ENCODE measurements at places on chromosomes 2 and 18.

DNA sequence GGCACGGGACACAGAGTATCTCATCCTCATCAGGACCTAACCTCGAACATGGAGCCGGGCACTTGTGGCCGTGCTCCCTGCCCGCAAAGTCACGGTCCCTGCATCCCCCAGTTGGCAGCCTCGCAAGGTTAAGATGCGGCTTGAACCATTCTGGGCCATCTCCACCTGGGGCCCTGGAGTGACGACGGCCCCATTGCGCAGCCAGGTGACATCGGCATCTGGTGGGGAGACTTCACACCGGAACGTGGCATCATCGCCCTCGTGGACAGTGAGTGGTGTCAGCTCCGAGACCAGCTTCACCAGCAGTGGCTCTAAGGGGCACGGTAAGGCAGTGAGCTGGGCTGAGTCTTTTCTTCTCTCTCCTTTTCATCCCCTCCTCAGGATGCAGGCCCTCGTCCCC is 12.6 kb downstream of the TMEM198 start:
- DNase-seq = no peak

- DNase-seq = no peak
These were observed 43.4 kb downstream of the GAREM1 start for GRCh38 chr18:32427084-32427900.

DNA sequence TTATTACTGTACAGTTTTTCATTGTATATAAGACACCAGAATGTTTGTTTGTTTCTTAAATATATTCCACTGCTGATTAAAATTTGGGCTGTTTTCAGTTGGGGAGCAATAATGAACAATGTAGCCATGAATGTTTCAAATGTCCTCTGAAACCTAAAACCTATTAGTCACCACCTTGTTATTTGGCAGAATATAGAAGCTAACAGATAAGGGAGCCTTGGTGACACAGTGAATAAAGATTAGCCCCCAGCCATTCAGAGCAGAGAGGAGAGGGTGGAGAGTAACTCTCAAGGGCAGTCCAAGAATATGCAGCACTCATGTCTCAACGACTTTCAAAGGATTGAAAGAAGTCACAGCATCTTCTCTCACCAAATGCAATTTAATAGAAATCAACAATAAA is 43.1 kb upstream of the ATP8B1 start:
- DNase-seq = no peak

GRCh38 chr18:39751161-39751560 is 2185.6 kb upstream of the CELF4 start:
- no peak for DNase-seq

DNA sequence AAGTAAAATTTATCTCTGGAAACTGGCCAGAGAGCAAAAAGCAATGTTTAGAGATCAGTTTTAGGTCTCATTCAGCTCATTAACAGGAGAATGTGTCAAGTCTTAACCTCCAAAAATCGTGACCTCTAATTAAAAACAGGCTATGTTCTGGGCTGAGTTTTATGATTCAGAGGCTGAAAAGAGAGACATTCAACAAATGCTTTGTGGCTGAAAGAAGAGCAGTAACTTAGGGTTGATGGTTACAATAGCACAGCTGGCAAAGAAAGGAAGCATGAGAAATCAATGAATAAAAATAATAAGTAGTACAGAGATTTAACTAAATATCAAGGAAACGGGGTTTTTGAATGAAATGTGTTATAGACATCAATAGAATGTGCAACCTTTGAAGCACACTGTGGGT is 13.1 kb downstream of the TGIF1 start:
- DNase-seq = no peak

DNA sequence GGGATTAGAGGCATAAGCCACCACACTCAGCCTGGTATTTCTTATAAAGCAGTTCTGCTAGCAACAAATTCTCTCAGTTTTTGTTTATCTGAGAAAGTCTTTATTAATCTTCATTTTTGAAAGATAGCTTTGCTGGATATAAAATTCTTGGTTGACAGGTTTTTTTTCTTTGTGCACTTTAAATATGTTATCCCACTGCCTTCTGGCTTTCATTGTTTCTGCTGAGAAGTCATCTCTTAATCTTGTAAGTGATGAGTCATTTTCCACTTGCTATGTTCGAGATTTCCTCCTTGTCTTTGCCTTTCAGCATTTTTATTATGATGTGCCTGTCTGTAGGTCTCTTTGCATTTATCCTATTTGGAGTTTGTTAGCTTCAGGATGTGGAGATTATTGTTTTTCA is 5.9 kb upstream of the ELAC1 start:
- no peak for DNase-seq

- DNase-seq = no peak
These were observed 38.9 kb downstream of the PRKRA start for GRCh38 chr2:178412047-178412446.

- DNase-seq = no peak
These were observed 96.6 kb upstream of the TWSG1 start for GRCh38 chr18:9237981-9238380.

GRCh38 chr18:5500158-5500939 is 43.4 kb downstream of the EPB41L3 start:
- DNase-seq = no peak

DNA sequence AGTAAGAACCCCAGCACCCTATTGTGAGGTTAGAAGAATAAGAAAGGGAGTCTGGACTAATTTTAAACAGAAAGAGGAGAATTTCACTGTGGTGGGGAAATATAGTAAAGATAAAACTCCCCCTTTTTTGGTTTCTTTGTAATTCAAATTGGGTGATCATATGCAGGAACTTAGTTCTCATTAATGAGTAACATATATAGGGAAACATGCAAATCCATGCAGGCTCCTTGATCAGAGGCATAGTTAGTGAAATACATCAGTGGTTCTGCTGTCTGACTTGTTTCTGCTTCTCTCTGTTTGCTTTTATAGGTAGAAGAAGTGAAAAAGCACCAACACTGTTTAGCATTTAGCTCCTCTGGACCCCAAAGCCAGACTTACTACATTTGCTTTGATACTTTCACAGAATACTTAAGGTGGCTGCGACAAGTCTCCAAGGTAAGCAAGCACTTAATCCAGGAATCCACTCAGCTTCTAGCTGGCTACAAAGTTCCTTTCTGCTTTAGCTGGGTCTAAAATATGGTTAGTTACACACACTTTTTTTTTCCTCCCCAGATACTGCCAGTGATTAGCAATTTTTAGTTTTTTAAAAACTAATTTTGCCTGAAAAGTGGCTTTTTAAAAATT is 123.2 kb downstream of the PHLPP1 start:
- DNase-seq = no peak

DNA sequence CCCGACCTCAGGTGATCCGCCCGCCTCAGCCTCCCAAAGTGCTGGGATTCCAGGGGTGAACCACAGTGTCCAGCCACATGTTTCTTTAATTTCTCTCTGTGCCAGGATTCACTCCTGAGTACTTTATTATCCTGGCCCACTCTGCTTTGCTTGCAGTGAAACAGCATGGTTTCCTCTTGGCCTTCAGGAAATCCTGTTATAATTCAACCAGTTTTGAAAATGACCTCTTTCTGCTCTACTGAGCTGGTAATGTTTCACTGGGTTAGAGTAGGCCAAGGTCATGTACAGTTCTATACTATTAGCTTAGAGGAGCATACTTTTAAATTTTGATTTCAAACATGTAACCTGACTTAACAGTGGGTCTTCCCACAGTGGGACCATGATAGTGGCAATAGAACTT is 90.6 kb upstream of the PELI1 start:
- DNase-seq = no peak

DNA sequence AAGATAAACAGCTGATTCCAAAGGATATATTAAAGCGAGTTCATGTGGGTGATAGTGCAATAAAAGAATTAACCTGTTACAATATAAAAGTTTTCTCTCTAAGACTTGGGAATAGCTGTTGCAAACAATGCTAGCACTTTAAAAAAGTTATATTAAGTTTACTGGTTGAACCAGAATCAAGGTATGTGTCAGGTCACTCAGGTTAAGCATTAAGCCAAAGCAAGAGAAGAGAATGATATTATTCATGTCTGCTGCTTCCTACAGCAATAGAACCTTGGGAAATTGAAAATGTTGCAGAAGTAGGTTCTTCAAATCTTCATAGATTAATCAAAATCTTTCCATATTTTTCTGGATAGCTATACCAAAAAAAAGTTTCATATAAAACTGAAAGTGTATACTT is 138.5 kb downstream of the GCA start:
- DNase-seq = no peak

GRCh38 chr18:61756244-61756643 is 136.6 kb downstream of the RNF152 start:
- no peak for DNase-seq

GRCh38 chr2:29041161-29041660 is 33.1 kb downstream of the PCARE start:
- no peak for DNase-seq

GRCh38 chr2:241049739-241050623 is 51.6 kb downstream of the SNED1 start:
- DNase-seq = no peak

- no peak for DNase-seq
These were observed 1.4 kb downstream of the NEDD4L start for GRCh38 chr18:58045242-58046092.

DNA sequence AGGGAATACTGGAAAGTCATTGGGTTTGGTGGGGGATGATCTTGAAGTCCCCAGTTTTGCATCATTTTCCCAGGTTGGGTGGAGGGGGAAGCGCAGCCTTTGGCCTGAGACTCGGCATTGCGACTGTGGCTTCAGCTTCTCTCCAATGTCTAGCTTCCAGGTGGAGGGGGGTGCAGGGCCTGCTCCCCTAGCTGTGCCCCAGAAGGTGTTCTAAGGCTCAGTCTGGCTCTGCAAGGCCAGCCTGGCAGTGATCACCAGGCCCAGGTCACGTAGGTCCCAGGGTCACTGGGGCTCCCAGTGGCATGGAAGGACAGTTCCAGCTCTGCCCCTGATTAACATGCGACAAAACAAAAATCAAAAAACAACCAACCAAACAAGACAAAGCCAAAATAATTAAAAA is 56.9 kb upstream of the HAAO start:
- DNase-seq = no peak

DNA sequence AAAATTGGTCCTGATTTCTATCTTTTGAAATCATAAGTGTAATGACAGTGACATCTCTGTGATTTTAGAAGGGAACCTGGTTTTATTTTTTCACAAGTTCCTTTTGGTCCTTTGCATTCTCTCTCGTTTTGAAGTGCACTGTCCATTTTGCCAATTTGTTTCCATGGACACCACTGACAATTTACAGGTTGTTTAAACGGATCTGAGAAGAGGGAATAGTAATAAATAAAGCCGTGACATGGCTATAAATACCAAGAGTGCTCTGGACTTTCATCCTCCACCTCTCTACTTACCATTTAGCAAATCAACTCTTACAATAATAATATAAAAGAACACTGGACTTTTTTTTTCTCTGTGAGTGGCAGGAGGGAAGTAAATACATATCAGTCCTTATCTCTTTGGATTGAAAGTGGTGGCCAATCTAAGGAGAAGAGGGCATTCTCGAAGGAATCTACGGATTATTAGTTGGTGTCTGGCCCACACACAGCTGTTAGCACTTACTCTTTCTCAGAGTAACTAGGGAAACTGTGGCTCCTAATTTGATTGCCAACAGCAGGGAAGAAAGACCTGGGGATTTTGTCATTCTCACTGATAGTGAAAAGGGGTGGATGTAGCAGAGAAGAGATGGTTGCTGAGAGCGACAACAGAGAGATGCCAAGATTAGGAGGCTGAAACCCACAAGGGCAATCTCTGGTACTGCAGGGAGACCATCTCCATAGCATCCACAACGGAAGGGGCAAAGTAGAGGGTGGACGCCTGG is 108.7 kb upstream of the FSHR start:
- no peak for DNase-seq

DNA sequence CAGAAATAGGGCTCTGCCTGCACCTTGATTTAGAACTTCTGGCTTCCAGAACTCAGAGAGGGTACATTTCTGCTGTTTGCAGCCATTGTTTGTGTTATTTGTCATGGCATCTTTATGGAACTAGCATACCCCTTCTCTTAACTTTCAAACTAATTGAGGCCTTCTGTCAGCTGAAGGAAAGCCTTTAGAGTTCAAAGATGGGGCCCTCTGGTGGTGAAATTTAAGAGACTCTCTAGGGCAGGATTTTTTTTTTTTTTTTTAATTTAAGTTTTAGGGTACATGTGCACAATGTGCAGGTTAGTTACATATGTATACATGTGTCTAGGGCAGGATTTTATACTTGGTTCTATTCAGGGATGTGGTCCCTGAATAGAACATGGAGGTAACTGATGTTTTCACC is 260.6 kb upstream of the LINC00305 start:
- DNase-seq = no peak

GRCh38 chr2:80365762-80366161 is 61.2 kb upstream of the LRRTM1 start:
- no peak for DNase-seq

DNA sequence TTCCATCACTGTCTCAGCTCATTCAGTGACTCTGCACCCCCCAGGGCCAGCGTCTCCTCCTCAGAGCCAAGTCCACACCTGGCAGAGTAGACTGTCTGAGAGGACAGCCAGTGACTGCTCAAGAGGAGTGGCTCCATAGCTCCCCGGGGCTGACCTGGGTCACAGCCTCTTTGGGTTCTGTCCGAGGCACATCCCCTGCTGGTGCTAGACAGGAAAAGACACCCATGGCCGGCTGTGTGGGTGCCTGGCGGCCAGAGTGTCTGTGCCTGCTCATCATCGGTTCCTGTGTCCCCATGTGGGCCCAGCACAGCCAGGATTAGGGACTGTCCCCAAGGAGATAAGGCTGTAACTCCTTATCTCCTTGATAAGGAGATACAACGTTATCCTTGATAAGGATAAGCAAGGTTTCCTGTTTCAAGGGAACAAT is 3.5 kb upstream of the CROCC2 start:
- no peak for DNase-seq

DNA sequence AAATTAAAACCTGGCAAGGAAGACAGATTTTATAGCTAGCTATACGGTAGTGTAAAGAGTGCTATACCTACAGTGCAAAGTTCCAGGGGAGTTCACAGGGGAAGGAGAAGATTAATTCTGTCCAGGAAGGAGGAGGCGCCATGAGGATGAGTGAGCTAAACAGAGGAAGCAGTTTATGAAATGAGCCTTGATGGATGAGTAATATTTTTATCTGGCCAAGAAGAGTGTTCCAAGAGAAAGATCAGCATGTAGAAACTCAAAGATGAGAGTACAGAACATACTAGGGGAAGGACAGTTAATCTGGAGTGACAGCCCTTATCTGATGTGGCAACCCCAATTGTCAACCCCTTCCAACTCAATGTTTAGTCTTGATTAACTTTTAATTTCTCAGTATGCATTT is 54.8 kb downstream of the CDH20 start:
- no peak for DNase-seq

- no peak for DNase-seq
These were observed 179.3 kb downstream of the GLI2 start for GRCh38 chr2:120914839-120915521.
